ENCODE measurements at places on chromosomes 11 and 22.

- DNase-seq, result no peak
Observed at GRCh38 chr11:39462506-39462905, 1996.9 kb downstream of the LRRC4C start.

- DNase-seq, result no peak
Observed at GRCh38 chr11:16326679-16327297, 29.6 kb downstream of the SOX6 start.

- DNase-seq, result no peak
Observed at GRCh38 chr11:70141486-70142220, 61.4 kb upstream of the FADD start.

- no peak for DNase-seq
Observed at GRCh38 chr11:6268820-6269219, 9.2 kb downstream of the CCKBR start.

- no peak for DNase-seq
Observed at GRCh38 chr11:115197433-115197832, 306.8 kb downstream of the CADM1 start.

DNA sequence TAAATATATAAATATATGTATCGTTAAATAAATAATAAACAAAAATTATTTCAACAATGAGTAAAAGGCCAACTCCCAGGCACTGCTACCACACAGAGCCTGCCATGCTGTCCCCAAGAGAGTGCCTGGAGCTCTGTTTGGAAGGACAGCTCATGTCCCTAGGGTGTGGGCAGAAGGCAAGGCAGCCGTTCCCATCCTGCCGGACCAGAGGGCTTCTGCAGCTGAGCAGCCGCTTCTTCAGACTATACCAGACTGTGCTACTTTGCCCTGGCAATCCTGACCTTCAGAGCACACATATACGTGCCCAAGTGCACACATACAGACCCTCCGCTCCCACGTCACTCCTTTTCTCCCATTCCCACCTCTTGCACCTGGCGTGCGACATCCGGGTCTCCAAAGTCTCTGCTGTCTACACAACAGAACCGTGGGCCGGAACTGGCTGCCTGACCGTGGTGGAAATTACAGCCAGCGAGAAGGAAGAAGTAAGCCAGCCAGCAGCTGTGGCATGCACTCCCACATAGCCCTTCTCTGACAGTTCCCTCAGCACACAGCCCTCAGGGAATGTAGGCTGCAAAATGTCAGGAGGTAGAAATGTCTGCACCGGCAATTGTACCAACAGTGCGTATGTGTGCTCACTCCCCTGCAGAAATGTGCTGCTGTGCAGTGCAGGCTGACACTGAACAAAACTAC, 24.0 kb downstream of the PAX6 start:
- no peak for DNase-seq

GRCh38 chr22:34434371-34434770, 514.1 kb upstream of the LARGE1 start:
- no peak for DNase-seq

- no peak for DNase-seq
Observed at GRCh38 chr11:48261600-48261999, 2.1 kb upstream of the OR4X1 start.

- no peak for DNase-seq
Observed at GRCh38 chr11:12196308-12196707, 85.9 kb downstream of the MICAL2 start.

DNA sequence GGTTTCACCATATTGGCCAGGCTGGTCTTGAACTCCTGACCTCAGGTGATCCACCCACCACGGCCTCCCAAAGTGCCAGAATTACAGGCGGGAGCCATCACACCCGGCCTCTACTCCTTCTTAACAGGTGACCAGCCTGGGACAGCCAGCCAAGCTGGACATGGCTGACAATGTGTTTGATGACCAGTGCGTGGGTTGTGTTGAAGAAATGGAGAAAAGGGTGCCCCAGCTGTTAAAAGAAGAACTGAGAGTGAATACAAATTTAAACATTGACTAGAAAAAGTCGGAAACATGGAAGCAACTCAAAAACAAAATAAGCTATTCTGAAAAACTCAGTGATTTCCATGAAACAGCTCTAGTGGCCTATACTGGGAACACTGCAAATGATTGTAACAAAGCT, 86.5 kb upstream of the CLPB start:
- no peak for DNase-seq

- DNase-seq, result no peak
Observed at GRCh38 chr11:102254047-102254446, 63.2 kb upstream of the BIRC3 start.

GRCh38 chr11:113279591-113279990, 34.8 kb upstream of the TTC12 start:
- DNase-seq, result no peak

GRCh38 chr11:209275-210121, 2.0 kb downstream of the RIC8A start:
- no peak for DNase-seq

DNA sequence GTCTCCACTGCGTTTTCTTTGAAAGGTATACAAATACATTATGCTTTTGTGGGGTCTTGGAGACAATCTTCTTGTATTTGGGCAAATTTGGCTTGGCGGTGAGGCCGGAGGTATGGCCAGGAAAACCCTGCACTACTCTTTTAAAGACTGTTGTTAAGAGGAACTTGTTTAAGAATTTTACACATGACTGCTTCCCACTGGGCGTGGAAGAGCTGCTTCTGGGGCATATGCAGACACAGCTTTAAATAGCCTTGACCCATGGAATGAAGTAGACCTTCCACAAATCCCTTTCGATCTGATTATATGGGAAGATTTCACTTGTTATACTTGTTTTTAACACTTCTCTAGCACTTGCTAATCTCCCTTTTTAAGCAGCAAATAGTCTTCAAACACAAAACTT, 453.6 kb downstream of the MN1 start:
- DNase-seq, result no peak

DNA sequence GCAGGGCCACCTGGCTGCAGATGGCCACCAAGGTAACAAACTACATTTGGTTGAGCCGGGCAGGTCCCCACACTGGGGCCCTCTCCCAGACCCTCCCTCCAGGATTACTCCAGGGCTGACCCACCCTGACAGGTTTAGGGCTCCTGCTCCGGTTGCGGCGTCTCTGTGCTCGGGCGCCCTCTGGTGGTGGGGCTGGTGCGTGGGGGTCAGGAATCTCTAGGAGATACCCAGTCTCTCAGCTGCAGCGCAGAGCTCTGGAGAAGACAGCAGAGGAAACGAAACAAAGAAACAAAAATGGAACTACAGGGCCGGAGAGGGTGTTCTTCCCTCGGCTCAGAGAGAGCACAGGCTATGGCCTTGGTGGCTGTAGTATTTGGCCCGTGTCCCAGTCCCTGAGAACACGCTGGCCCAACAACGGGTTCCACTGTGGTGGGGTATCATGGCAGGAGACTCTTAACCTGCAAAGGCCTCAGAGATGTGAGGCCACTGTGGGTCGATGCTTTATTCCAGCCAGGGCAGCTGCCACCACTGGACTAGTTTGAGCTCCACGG, 2.4 kb downstream of the C11orf96 start:
- peak; percentile 38 for DNase-seq

GRCh38 chr22:33299245-33299956, 241.2 kb upstream of the SYN3 start:
- no peak for DNase-seq

DNA sequence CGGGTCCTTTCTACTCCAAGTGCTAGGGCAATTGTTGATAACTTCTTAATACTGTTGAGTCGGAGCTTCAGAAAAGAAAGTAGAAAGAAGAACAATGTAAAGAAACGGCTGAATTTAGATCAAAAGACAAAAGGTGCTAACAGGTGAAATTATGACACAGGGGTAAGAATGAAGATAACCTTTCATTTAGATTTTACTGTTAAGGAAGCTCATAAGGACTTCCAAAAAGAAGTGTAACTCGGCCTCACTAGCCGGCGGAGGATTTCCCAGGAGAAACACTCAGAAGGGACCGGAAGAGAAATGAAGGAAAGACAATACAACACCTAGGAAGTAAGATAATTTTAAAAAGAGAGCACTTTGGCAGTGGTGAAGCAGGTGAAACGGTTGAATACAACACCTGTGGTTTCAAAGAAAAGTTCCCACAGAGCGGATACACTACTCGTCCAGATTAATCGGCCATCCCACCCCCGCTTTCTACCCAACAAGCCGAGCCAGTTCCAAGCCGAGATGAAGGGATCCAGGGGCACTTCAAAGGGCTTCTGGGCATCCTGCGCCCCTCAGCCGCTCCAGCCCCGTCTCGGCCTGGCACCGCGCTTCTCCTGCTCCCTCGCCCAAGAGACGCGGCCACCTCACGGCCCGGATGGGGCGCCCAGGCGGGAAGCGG, 737 bp downstream of the PPP2R1B start:
- DNase-seq, result no peak

DNA sequence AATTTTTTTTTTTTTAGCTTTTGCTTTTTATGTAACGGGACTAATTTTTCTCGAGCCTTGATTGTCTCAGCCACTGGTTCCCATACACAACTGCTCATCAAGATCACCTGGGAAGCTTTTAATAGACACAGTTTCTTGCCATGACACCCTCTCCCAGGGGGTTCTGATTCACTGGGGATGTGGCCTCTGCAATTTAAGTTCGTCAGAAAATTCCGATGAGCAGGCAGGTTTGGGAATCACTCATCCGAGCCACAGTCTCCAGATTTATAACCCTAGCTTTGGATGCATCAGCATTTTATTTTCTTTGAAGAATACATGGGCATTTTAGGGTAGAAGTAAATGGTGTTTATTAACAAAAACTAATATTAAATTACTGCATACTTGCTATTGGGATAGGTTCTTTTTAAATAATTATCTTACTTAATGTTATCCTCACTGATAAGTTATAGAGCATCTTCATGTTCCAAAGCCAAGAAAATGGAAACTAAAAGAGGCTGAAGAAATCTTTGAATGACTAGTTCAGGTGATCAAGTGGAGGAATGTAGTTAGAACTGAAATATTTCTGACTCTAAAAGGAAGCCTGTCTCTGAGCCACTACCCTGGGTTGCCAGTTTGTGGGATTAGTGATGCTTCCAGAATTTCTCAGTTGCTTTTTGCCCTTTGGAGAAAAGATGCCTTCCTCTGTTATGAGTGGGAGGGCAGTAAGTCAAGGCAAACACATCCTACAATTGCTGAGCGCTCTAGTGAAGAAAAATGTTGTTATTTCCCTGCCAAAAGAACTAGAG, 319.0 kb downstream of the DDX10 start:
- no peak for DNase-seq

- no peak for DNase-seq
Observed at GRCh38 chr11:62393061-62393611, 25.7 kb upstream of the SCGB1A1 start.

DNA sequence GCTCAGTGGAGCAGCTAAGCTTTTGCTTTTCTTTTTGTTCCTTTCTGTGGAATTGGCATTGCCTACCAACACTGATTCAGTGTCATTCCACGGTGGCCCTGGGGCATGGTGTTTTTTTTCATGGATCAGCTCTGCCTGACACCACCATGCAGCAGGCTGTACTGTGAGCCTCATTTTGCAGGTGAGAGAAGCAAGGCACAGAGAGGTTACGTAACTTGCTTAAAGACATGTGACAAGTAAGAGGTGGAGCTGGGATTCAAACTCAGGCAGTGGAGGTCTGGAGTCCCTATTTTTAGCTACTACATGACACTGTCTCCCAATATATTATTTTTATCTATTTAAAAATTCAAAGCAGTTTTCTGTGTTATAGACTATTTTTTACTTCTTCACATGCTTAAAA, 44.4 kb downstream of the APOL3 start:
- DNase-seq, result no peak

DNA sequence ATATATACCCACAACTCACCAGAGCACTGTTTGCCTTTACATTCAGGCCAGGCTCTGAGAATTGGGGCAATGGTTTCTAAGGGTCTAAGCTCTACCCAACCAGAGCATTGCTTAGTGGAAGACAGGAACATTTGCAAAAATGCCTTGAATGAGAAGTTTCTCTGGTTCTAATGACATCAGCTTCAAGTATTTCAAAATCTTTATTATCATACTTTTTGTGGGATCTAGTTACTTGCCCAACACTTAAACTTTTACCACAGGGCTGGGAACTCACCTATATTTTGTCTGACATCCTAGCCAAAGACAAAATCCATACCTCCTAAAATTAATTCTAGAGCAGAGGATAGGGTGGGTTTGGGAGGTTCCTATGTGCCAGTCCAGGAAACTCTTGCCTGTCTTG, 51.5 kb downstream of the INSC start:
- no peak for DNase-seq

GRCh38 chr11:103995896-103996295, 40.5 kb upstream of the DDI1 start:
- no peak for DNase-seq

- DNase-seq, result no peak
Observed at GRCh38 chr11:87454241-87454640, 416.5 kb downstream of the TMEM135 start.

- peak; percentile 96 for DNase-seq
Observed at GRCh38 chr22:17258015-17258787, 39.0 kb upstream of the ADA2 start.

- no peak for DNase-seq
Observed at GRCh38 chr11:114802878-114803277, 124.6 kb downstream of the NXPE2 start.

DNA sequence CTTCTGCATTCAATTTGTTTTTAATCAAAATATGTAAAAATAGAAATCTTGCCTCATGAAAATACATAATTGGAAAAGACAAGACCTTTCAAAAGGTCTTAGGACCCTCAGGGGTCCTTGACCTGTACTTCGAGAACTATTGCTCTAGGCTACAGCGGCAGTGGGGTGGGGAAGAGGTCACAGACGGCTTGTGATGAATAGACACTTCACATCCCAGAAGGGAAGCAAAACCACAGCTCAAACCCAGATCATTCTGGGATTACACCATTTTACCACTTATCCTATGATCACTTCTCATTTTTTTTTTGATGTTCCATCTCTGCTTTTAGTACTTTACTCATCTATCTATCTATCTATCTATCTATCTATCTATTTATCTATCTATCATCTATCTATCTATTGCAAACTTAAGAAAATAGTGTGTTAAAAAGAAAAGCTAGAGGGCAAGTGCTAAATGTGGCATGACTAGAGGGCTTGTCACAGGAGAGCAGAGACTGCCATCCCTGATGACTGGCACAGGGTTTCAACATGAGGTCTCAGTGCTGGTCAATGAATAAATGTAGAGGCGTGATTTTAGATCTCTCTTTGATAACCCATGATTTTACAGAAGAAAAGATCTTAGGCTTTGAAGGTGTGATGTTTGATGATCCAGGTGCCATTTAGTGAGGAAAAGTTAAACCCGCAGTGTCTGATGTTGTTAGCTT, 37.1 kb downstream of the RNF141 start:
- DNase-seq, result no peak

GRCh38 chr22:21982338-21982965, at the start of gene TOP3B:
TOP3B (minus strand) TSS chr22:21982787; CDS start chr22:21975709, 7,078 bp downstream.
- peak; percentile 79 for DNase-seq

DNA sequence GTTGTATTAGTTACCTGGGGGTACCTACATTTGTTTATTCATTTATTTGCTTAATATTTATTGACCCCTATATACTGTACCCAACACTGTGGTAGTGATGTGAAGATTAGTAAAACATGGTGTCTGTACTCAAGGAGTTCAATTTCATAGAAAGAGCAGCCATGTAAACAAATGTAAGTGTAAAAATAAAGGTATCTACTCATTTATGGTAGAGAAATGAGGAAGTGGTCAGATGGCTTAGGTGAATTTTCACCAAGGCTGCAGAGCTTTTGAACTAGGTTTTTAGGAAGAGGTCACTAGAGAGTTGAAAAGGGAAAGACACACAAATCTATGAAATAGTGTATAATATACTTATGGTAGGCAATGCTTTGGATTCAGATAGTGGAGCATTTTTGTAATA, 11.1 kb downstream of the CTR9 start:
- no peak for DNase-seq
